BJ (cell line): ENCODE measurements at places on chromosomes 12 and 14. TPM values are rescaled to one million over a fixed set of nuclear protein-coding genes. Genes with fewer than 3 reads are reported as not detected.
A peak's percentile ranks its signal among the peaks of the same experiment; 100 is the strongest.

GRCh38 chr14:37172024-37172869 lies at the start of gene SLC25A21:
Gene SLC25A21, minus strand, starts transcription at chr14:37172606.
- peak; percentile 33 for DNase-seq

GRCh38 chr12:124568431-124569374 lies 1.3 kb upstream of the NCOR2 start:
- DNase-seq: peak; percentile 76

- DNase-seq: no peak
Measured at GRCh38 chr14:35879654-35880249, 53.6 kb downstream of the BRMS1L start.

DNA sequence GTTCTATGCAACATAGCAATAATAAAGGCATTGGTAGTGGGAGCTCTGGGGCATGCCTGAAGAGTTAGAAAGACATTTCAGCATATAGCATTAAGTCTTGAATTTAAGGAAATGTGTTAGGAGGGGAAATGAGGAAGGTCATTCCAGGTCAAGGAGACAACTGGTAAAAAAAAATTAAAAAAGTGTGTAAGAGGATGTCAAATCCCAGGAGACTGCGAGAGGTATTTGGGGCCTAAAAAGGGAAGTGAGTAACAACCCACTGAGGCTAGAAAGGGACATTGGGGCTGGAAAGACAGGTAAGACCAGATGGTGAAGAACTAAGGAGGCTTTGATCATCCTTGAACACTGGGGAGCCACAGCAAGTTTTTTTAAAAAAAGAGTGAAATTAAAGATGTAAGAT lies 152.9 kb downstream of the SLC25A21 start:
- no peak for DNase-seq

DNA sequence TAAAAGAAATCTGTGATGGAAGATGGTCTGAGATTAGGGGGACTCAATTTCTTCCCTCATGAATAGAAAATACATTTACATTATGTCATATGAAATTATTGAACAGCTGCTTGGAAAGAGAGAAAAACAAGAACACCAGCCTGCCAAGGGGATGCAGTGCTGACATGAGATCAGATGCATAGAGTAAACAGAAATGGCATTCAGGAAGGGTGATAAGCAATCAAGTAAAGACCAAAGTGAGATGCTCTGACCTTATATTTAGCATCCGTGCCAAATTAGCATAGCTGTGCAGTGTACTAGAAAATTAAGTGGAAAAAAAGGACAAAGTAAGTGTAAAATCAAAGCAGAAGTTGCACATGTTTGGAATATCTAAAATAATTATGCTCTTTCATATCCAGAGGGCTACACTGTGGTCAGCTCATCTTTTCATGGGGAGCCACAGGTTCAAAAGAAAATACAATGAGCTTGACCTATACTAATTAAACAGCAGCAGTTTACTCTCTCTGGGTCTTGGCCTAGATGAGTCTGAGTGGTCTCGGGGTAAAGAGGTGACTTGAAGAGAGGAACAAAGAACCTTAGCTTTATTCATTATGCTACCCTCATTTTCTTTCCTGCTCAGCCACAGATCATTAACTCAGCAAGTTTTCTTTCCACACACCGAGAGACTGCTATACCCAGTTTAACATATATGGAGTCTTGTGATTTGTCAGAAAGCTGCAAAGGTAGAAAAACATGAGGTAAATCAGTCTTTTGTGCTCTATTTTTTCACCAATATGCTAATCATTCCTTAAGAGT lies 359.4 kb upstream of the FOXG1 start:
- DNase-seq: no peak

DNA sequence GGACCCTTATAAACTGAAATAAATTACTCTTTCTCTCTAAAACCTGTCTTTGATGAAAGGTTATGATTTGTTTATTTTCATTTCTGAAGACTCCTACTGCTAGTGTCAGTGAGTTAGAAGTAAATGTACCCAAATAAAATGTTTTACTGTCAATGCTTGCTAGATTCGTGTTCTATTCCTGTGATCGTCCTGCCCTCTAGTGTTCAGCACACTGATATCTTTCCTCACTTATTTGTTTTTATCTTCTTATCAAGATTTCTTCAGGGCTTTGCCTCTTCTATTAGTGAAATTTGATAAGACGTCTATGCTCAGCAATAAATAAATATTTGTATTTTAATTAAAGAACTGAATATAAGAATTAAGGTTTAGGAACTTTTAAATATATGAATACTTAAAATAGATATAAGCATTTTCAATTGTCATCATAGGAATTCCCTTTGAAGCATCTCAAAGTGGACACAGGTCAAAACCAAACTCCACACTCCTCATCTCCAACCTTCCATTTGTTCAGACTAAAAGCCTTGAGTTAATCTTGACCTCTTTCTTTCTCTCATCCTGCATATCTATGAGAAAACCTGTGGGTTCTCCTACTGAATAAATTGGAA lies 75.8 kb downstream of the C12orf50 start:
- no peak for DNase-seq

GRCh38 chr12:99334285-99335056 lies 313.1 kb upstream of the GARIN6 start:
- no peak for DNase-seq

GRCh38 chr14:94888121-94888520 lies 118.2 kb upstream of the GSC start:
- no peak for DNase-seq

DNA sequence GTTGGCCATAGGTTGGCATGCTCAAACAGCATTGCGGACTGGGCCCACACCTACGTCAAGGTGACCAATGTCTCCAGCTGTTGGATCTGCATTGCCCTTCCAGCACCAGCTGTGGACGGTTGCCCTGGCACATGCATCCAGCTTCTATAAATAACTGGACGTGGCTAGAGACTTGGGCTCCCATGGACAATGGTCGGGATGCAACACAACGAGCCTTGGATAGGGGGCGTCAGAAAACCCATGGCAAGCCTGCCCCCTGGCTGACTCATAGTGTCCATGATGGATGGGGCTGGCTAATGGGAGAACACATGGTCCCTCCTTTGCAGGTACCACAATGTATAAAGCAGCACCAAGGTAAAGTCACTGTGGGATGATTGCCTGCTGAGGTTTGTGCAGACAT lies 331.6 kb upstream of the FAR2 start:
- no peak for DNase-seq

DNA sequence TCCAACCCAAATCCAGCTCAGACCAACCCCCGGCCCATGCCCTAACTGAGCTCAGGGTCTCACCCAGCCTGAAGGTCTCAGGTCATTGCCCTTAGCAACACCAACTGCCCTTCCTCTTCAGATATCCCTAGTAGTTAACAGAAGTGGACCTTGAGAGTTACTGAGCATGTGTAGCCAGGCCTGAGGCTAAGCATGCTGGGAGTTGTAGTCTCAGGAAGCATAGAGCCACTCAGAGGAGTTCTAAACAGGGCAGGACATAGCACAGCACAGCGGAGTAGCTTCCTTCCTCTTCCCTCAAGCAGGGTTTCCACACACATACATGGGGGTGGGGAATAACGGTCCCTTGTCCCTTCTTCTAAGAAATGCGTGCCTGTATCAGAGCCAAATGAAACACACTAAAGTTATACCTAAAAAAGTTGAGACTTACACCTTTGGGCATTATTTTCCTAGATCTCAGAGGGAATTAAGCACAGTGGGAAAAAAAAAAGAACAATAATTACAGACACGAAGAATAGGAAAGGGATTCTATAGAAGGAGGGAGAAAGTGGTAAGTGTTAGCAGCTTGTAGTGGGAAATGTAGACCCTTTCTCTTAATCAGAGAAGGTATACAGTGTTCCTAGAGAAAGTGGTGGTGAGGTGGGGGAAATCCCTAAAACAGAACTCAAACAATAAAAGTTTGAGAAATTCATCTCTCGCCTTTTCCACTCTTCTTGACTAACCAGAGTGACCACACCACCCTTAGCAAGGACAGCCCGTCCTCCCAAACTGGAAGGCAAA lies 4.4 kb downstream of the KMT2D start:
- DNase-seq: peak; percentile 41

DNA sequence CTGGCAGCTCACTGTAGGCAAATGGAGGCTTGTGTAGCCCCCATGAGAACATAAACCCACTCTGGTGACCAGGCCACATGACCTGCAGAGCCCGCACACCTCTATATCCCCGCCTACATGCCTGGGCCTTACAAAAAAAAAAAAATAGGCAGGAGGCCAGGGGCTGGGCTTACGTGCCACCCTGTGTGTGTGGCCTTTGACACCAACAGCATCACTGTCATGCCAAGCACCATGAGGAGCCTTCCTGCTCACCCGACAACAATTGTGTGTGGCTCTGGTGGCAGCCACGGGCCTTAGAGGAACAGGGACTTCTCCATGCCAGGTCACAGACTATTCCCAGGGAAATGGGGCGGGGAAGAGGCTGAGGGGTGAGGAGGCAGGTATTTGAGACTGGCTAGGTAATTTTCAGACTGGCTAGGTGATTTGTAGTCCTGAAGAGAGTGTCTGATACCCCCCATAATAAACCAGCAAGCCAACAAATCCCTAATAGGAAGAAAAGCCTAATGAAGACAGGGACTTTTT lies 140.0 kb downstream of the DPF3 start:
- no peak for DNase-seq

GRCh38 chr12:105832806-105833205 lies 305.9 kb downstream of the NUAK1 start:
- no peak for DNase-seq

- no peak for DNase-seq
Measured at GRCh38 chr12:9271875-9272274, 63.7 kb upstream of the PZP start.

- no peak for DNase-seq
Measured at GRCh38 chr12:99618657-99619056, 28.9 kb upstream of the GARIN6 start.

- no peak for DNase-seq
Measured at GRCh38 chr12:52151837-52152783, 39.7 kb downstream of the KRT80 start.

DNA sequence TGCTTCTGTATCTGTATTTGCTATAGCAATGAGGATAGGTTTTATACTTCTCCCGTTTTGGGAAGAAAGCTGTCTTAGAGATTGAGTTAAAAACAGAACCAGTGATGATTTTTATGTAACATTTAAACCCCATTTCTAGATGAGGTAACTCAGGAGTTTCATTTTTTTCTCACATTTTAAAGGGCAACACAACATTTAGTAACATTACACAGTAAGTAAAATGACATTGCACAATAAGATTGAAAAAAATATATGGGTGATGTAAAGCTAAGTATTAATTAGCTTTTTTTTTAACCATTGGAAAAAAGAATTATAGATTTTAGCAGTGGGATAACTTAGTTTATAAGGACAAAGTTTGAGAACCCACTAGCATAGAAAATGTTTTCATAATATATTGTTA lies 25.2 kb upstream of the SCFD1 start:
- DNase-seq: no peak

GRCh38 chr14:26402126-26402525 lies 195.7 kb downstream of the NOVA1 start:
- DNase-seq: no peak

DNA sequence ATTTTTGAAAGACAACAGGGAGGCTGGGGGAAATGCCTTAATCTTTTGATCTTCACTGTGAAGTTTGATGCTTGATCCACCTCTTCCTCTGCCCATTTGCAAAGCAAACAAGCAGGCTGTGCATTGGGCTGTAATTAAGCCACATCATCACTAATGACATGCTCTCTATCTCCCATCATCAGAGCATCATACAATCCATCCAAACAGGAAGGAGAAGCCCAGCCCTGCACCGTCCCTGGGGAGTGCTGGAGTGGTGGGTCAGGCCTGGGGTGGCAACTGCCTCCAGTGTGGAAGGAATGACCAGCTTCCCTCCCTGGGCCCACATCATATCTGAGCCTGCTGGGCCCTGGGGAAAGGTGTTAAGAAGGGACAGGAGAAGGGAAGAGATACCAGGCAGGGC lies 6.9 kb upstream of the KRT74 start:
- DNase-seq: no peak

DNA sequence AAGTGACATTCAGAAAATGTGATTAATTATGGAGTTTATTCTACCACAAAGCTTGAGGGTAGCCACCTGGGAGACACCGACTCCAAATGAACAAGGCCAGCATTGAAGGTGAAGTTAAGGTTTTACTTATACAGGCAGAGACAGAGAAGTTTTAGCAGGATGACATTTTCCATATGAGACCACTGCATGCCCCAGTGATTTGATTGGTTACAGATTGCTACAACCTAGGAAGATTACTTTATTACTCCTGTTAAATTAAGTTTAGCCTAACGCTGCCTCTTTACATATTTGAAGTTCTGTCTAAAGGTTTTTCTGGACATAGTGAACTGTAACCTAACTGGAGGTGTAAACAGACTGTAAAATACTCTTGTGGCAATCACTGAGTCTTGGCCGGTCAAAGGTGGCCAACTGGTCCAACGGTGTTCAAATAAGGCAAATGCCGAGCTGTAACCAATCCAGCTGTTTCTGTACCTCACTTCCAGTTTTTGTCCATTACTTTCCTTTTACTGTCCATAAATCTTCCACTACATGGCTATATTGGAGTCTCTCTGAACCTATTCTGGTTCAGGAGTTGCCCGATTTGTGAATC lies 57.2 kb downstream of the RIN3 start:
- DNase-seq: no peak

GRCh38 chr12:45582986-45583659 lies 146.4 kb upstream of the ARID2 start:
- DNase-seq: no peak

DNA sequence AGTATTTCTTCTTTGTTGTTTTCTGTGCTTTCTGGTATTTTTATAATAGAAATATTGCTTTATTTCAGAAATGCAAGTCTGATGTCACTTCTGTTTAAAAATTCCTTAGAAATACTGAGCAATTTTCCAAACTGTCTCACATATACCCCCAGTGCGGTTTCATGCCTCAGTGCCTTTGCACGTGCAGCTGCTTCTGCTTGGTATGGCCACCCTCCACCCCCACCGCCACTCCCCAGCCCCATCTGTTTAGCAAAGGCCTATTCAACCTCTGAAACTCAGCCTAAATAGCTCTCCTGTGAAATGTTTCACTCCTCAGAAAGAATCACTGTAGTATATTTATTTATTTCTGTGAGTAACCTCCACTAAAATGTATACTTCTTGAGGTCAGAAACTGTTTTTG lies 52.3 kb downstream of the PPM1H start:
- no peak for DNase-seq

- DNase-seq: no peak
Measured at GRCh38 chr12:109387425-109388166, 39.9 kb downstream of the MYO1H start.

TAS2R46 gene
- polyA plus RNA-seq: 0.09 and 0.11 TPM in 2 replicates

TAS2R50 gene
- polyA plus RNA-seq: 0.12 TPM in 1 of 2 replicates, not detected in the other

SYNDIG1L gene
- polyA plus RNA-seq: not detected in 2 replicates

KRT6B gene
- polyA plus RNA-seq: not detected in 2 replicates

GDF11 gene
- 2.9 and 3.8 TPM in 2 replicates for polyA plus RNA-seq

DEPDC4 gene
- polyA plus RNA-seq: 0.28 and 0.43 TPM in 2 replicates

LMNTD1 gene
- 0.76 and 1.1 TPM in 2 replicates for polyA plus RNA-seq

HOXC6 gene
- polyA plus RNA-seq: 4.5 and 5.9 TPM in 2 replicates

MYO1H gene
- polyA plus RNA-seq: not detected in 2 replicates

GUCY2C gene
- not detected in 2 replicates for polyA plus RNA-seq
